ENCODE measurements at places on chromosomes 4 and X.

DNA sequence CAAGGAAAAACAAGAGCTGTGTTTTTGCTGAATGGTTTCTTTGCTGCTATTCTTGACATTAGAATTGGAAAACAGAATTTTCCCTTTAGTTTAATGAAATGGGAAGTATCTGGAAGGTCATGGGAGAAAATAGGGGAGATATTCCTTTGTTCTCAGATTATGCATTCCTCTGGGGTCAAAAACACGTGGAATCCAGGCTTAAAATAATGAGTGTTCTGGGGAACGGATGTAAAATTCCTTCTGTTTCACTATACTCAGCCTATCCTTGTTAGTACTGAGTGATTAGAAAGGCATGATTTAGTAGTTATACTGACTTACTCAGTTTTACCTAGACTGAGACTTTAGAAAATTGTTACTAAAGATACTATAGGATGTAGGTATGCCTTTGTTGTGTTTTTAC is 107.3 kb downstream of the ARHGAP10 start:
- no peak for DNase-seq

DNA sequence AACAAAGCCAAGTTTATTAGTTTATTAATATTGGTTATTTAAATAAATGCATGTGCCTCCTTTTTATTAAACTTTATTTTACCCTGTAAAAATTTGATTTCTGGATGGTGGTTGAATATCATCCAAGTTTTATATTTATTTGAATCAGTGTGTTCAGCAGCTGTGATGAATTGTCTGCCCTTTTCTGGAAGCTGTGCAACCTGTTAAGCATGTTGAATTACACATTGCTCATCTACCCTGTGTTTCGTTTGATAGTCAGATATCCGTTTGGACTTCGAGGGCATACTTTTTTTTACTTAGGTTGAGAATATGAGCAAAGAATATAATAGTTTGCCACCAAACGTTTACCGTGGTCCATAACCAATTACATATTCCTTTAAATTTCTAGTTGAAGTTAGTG is 95.8 kb upstream of the TENM3 start:
- no peak for DNase-seq

- DNase-seq: no peak
Measured at GRCh38 chr4:131427000-131427399, 1722.1 kb upstream of the PCDH10 start.

- DNase-seq: no peak
Measured at GRCh38 chr4:15605537-15605936, 49.6 kb downstream of the FBXL5 start.

DNA sequence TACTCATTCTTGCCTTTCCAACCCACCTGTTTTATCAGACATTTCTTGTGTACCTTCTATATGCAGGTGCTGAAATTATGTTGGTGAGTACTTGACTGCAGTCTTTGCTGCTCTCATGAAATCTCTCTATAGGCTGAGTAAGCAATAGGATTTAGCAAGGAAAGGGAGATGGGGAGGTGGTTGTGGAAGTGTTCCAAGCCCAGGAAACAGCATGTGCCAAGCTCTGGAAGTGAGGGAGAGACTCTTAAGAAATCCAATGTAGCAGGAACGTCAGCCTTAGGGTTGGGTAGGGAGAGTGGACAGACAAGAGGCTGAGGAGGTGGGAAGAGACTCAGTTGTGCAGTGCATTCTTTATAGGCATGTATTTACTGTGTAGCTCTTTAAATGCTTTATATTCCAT is 5.6 kb downstream of the SEPTIN11 start:
- DNase-seq: no peak

- DNase-seq: no peak
Measured at GRCh38 chr4:95087657-95088455, 330.1 kb downstream of the BMPR1B start.

GRCh38 chrX:153778181-153778580 is 2.7 kb upstream of the SRPK3 start:
- DNase-seq: no peak

DNA sequence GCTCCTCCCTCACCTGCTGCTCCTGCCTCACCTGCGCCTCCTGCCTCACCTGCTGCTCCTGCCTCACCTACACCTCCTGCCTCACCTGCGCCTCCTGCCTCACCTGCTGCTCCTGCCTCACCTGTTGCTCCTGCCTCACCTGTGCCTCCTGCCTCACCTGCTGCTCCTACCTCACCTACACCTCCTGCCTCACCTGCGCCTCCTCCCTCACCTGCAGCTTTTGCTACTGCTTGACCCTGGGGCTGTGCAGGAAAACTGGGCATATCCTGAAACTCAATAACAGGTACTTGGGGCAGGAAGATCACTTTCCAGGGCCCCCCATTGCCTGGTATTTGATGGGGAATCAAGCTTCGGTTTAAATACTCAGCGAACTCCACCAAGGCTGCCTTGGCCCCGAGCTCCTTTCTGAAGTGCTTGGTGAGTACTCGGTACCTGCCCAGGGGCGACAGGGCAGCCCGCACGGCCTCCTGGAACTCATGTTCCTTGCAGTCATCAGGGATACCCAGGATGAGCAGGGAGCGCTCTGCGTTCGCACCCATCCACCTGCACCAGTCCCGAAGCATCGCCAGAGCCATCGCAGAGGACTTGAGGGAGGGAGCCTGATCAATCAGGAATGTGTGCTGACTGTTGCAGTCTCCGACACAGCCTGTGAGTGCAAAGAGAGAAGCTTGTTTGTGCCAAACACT is 2.7 kb downstream of the PNMA6E start:
- no peak for DNase-seq

- DNase-seq: no peak
Measured at GRCh38 chr4:155488691-155489090, 111.9 kb upstream of the MAP9 start.

- DNase-seq: no peak
Measured at GRCh38 chr4:12861422-12861821, 622.7 kb downstream of the RAB28 start.

DNA sequence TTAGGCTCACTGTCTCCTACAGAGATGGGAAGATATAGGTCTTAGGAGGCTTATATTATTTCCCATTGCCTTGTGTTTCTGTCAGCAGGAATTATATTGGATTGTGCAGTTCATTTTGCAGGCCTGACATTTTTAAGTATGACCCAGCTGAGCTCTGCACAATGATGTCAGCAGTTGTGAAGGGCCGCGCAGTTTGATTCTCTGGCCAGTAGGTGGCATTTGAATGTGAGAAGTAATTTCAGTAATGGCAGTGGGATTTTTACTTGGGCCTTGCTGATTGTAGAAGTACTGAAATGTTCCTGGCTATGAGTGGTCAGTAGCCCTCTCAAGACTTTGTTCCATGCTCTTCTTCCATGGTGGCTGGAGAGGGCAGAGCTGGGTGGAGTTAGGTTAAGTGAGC is 247.2 kb upstream of the MTMR8 start:
- no peak for DNase-seq

GRCh38 chr4:20618731-20619130 is 81.5 kb upstream of the PACRGL start:
- DNase-seq: no peak

GRCh38 chrX:1178580-1179057 is 33.8 kb downstream of the CRLF2 start:
- no peak for DNase-seq

DNA sequence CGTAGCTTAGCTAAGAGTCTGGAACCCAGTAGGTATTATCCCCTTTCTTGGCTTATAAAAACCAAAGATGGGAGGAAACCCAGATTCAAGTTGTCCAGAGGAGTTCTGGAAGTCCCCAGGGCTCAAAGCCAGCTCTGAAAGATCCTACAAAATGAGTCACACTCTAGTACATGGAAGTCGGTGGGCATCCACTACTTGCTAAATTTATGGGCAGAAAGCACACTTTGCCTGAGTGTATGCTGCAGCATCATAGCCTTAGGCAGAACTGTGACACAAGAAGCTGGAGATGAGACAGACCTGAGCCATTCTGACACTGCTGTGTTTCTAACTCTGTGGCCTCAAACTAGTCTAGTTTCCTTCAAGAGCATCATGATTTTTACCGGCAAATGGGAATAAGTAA is 429.3 kb downstream of the AFF2 start:
- no peak for DNase-seq

- DNase-seq: no peak
Measured at GRCh38 chrX:18448416-18448815, 23.0 kb downstream of the CDKL5 start.

GRCh38 chr4:153758688-153759406 is 977 bp downstream of the RNF175 start:
- DNase-seq: no peak

- no peak for DNase-seq
Measured at GRCh38 chr4:158162631-158163030, 10.2 kb downstream of the GASK1B start.

GRCh38 chrX:39905946-39906345 is 191.8 kb downstream of the BCOR start:
- DNase-seq: no peak

DNA sequence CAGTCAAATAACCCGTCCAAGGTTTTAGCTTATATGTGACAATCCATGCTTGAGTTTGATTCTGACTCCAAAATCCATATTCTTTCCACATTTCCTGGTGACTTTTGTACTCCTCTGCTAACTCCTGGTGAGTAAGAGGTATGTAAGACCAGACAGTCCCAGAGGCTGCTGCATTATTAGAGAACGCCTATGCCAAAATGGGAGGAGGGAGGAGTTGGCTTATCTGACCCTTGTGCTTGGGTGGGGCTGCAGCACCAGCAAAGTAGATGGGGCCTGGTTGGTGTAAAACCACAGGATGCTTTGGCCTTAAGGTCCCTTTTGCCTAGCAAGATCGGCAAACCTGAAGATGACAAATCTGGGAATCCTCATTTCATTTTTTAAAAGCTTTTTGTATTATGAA is 9.1 kb upstream of the RNF212 start:
- no peak for DNase-seq

DNA sequence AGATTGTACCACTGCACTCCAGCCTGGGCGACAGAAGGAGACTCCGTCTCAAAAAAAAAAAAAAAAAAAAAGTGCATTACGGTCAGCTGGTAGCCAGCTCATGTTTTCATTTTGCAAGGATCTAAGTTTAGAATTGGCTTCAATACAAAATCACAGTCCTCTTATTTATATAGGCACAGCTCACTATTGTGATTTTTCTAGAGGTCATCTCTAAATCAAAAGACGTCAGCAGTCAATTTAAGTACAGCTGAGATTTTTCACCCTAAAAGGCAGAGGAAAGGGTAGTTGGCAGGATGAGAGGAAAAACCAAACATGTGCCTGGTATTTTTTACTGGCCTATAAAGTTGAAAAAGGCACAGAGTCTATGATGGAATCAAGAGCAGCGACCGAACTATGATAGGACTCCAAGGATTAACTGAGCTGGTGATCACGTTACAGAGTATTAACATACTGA is 30.8 kb downstream of the ASB5 start:
- no peak for DNase-seq

- DNase-seq: no peak
Measured at GRCh38 chr4:123110685-123111084, 188.3 kb upstream of the NUDT6 start.

DNA sequence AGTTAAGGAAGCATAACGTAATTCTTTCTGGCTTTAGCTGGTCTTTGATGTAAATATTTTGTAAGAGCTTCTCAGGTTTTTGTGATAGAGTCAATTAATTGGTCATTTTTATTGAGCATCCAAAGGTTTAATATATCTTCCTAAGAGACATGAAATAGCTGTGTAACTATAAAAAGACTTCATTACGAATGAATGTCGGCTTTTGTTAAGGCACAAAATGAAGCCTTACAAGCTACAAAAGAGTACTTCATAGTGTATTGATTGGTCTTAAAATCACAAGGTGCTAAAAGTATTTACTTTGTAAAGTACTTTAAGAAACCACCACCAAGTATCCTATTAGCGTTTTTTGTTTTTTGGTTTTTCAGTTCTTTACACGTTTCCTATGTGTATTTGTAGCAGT is 104.2 kb downstream of the CEP135 start:
- no peak for DNase-seq

GRCh38 chr4:119209077-119209476 is 3.4 kb upstream of the USP53 start:
- no peak for DNase-seq

DNA sequence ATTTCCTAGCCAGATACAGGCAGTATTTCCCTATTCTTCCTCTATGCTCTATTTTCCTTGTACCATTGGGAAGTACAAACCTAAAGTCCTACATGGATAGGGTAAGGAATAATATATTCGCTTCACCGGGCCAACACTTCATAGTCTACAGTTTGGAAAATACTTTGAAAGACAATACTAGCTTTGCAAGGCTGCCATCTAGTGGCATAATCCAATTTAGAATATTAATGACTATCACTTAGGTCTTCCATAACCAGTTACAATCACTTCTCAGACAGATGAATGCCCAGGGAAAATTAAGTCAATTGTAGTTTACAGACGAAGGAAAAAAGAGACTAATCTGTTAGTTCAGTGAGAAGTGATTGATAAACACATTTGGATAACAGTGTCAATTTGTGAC is 141.0 kb upstream of the FAM47C start:
- DNase-seq: no peak

- DNase-seq: no peak
Measured at GRCh38 chr4:88090898-88091297, 67.5 kb downstream of the ABCG2 start.

DNA sequence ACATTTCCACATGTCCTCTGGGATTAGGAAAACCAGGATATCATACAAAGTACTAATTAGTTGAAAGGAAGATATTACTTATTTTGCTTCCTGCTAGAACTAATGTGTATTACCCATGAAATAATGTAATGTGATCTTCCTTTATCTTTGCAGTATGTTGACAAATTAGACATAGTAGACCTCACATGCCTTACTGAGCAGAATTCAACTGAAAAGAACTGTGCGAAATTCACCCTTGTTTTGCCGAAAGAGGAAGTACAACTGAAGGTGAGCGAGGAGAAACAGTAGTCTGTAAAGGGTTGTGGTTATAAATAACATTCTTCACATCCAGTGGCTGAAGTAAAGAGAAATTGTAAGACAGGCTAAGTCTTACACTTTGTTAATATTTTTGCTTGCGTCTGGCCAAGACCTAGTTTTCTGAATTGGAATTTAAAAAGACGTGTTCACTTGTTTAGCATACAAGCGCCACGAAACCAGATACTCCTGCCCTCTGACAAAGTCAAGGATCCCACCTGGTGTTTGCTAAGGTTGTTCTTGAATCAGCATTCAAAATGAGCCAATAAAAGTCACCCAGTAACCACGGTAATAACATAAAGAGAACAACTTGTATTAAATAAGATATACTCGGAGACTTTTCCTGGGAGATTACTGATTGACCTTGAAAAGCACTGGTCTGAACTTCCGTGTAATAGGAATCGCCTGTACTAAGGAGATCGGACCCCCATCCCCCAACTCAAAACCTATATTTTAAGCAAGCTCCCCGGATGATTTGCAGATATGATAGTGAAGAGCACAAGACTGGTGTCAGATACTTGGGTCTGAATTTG is 16.9 kb downstream of the STAP1 start:
- DNase-seq: no peak

DNA sequence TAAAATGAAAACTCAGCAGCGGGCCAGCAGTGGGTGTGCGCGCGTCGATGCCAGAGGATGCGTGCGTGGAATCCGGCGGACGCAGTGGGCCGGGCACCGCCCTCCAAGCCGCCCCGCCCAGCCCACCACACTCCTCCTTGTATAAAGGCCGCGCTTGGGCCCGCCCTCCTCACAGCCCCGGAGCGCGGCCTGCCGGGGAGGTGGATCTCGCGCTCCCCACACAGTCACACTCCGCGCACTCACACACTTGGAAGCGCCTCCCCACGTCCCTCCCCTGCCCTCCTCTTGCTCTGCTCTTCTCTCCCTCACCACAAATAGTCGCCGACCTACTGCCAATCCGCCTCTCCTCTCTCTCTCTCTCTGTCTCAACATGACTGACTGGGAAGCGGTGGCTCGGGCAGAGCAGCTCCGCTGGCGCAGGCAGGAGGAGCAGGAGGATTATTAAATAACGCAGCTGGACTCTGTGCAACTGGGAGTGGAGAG is at the start of gene CCSER1:
TSS of gene CCSER1 (plus strand) at position 172 of the 483 bp plus-strand sequence.
- DNase-seq: peak; percentile 88

GRCh38 chr4:2728221-2728620 is 27.9 kb downstream of the TNIP2 start:
- no peak for DNase-seq
